ENCODE measurements at places on chromosomes 4 and X.
A peak's percentile ranks its signal among the peaks of the same experiment; 100 is the strongest.

- DNase-seq, result no peak
Observed at GRCh38 chr4:145553375-145553774, 65.8 kb upstream of the MMAA start.

DNA sequence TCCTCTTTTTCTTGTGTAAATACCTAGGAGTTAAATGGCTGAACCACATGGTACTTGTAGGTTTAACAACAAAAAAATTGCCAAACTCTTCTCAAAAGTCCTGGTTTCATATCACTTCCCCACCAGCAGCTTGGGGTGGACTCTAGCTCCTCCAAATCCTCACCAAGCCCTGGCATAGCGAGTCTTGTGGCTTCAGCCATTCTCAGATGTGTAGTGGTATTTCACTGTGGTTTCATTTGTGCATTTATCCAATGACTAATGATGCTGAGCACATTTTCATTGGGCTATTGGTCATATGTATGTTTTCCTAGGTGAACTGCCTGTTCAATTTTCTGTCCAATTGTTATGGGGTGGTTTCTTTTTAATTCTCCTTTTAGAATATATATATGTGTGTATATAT, 249.3 kb downstream of the NLGN4X start:
- no peak for DNase-seq

DNA sequence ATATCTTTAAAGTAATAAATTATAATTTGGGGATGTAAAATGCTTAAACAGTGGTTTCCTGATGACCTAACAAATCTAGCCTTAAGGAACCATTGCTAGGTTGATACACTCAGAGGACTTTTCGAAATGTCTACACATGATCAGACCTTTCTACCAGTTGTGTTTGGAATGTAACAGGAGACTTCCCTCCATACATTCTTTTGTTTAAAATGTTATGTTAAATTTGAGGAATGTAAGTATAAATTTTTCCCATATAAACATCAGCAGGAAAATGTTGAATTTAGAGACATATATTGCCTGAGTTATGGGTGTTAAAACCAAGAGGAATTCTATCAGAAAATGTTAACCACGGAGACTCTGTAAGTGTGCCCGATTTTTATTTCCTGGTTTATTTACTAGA, 190.6 kb upstream of the SPRY1 start:
- no peak for DNase-seq

GRCh38 chr4:143406523-143406922, 69.8 kb downstream of the GAB1 start:
- peak; percentile 98 for DNase-seq

DNA sequence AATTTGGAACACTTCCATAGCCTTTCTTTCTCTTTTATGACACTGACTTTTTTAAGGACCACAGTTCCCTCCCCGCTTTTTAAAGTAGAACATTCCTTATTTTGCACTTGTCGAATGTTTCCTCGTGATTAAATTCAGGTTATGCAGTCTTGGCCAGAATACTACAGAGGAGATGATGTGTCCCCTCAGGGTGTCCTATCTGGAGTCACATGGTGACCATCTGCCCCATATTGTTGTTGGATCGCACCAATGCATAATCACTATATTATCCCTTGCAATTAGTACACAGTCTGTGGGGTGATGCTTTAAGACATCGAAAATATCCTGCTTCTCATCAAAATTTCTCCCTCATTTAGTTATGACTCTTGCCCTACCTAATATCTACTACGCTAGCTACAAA, 27.4 kb downstream of the WDFY3 start:
- no peak for DNase-seq

- DNase-seq, result no peak
Observed at GRCh38 chr4:125313497-125313896, 1.3 kb upstream of the FAT4 start.

GRCh38 chr4:6071959-6072720, 53.9 kb upstream of the C4orf50 start:
- DNase-seq, result no peak

DNA sequence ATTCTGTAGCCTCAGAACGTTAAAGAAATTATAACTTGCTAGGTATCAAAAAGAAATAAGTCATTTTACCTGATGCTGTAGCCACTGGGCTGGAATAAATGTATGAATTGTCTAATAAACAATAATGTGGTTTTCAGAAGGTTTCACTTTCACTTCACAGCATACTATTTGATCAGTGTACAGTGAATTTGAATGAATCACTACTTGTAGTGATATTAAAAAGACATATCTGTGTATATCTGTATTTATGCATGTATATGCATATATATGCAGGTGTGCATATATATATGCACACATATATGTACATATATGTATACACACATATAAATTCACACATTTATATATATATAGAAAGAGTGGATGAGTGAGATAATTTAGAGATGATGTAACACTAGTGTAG, 440.0 kb upstream of the PCDH10 start:
- no peak for DNase-seq

DNA sequence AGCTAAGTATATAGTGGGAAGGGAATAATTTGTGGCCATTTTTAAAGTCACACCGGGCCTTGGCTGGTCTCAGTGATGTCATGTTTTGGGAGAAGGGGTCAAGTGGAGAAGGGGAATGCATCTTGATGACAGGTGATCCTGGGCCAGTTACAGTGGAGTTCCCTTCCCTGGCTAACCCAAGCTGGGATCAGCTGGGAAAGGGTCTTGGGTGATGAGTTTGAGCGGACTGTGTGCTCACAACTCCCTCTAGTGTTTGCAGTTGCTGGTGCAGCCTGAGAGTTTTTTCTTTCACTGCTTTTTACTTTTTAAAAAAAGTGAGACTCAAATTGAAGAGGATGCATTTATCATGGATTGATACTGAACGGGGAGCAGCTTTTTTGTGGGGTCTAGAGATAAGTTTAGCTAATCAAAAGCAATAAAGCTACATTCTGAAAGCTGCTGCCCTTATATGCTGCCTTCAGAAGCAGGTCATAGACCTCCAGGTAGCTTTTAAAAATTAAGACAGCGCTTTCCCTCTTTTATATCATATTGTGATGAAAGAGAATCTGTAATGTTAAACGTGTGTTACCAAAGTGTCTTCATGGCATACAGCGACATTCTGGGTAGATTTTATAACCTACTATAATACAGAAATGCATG, 164.7 kb downstream of the DCLK2 start:
- DNase-seq, result no peak

DNA sequence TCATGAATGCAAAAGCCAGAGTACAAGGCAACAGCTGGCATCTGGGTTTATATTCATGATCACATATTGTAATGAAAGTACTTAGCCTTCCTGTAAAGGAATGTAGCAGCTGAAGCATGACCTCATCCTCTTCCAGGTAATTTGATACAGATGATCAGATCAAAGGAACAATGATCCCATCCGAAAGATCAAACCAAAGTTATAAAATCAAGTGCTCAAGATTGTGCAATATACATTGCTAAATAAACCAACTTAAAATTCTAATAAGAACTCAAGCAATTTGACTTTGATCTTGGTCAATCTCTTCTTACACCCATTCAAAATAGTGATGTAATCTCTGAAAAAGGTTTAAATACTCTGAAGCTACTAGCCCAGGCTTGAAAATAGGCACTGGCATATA, 113.1 kb upstream of the INPP4B start:
- no peak for DNase-seq

GRCh38 chr4:17898553-17899055, 87.8 kb downstream of the NCAPG start:
- DNase-seq, result no peak

- no peak for DNase-seq
Observed at GRCh38 chr4:57287687-57288604, 177.8 kb upstream of the IGFBP7 start.

DNA sequence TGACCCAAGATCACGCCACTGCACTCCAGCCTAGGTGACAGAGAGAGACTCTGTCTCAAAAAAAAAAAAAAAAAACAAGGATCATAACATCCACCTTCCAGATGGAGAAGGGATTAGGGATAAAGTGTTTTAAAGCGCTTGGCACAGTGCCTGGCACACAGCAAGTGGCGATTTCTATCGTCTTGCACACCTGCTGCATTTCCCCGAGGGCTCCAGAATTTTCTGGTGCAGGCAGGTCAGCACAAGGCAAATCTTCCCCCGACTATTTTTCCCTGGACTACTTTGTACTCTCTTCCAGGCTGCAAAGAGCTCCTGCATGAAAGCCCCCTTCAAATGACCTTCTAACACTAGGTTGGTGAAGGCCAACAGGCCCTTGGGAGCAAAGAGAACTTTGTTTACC, 57.3 kb downstream of the APBB2 start:
- no peak for DNase-seq

DNA sequence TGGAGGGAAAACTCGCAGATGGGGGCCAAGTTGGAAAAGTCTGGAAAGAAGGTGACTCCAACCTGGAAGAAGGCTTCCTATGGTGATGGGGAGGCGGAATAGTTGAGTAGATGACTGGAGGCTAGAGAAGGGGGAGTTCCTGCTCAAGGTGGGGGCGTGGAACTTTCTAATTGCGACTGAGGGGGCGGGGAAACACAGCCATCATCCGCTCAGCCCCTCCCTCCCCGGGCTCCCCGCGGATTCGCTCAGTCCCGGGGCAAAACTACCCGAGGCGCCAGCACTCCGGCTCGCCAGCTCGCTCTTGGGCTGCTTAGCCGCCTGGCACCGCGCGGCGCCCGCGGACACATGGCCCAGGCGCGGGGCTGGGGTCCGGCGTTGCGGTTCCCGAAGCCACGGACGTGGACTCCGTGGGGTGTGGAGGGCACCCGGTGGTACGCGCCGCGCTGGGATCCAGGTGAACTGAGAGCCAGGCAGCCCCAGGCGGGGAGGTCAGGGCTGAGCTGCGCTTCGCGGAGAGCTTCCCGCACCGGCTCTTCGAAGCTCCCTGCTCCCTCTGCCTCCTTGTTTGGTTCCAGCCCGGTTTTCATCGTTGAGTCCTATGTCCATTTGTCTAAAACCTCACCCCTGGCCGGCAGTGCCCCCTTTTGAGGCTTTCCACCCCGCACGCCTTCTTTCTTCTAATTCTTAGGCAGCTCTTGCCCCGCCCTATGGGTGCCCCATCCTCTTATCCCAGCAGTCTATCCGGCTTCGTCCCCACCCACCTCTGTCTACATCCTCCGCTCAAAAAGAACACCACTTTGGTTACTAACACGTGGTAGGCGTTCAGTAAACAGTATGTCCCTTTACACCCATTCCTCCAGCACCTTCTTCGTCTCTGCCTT, 38.9 kb downstream of the STARD8 start:
- DNase-seq, result no peak

DNA sequence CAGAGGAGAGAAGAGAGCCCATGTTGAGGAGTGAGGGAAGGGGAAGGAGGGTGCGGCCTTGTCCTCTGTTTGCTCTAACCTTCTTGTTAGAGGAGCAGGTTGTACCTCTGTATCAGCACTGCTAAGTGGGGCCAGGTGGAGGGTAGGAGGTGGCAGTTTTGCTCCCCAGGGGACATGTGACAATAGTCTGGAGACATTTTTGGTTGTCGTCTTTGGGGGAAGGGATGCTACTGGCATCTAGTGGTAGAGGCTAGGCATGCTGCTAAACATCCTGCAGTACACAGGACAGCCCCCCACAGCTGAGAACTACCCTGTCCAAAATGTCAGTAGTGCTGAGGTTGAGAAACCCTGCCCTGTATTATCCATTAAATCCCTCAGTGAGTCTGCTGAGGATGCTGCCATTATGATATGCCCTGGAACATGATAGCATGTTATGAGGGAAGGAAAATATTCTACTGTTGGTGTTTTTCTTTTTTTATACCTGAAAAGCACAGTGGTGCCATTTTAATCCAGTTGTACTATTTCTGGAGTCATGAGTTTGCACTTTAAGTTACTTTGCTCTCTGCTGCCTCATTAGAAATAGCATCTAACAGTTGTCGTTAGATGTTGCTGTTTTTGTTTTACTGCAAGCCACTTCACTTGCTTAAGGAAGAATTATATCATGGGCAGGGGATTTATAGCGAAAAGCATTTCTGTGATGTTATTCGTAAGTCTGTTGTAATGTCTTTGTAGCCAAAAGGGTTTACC, 90.6 kb downstream of the LRP2BP start:
- DNase-seq, result no peak

DNA sequence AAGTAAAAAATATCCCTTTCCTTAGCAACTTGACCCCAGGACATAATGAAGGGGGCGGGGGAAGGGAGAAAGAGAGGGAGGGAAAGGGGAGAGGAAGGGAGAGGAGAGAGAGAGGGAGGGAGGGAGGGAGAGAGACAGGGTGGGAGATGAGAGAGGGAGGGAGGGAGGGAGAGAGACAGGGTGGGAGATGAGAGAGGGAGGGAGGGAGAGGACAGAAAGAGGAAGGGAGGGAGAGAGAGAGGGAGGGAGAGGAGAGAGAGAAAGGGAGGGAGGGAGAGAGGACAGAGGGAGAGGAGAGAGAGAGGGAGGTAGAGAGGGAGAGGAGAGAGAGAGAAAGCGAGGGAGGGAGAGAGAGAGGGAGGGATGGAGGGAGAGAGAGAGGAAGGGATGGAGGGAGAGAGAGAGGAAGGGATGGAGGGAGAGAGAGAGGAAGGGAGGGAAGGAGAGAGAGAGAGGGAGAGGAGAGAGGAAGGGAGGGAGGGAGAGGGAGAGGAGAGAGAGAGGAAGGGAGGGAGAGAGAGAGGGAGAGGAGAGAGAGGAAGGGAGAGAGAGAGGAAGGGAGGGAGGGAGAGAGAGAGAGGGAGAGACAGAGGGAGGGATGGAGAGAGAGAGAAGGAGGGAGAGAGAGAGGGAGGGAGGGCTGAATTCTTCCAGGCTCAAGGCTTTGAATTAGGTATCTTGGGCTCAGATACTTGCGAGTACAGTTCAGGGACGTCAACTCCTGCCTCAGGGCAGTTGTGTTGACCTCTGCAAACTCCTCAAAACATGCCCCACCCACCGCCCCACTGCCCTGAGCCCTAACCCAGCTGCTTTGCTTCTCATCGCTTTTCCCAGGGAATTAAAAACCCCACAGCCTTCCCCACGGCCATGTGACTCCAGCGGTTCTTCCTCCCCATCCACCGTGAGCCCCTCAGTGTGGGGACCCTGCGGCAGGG, 40.0 kb upstream of the ADRA2C start:
- no peak for DNase-seq

GRCh38 chrX:54891573-54891972, 29.1 kb upstream of the TRO start:
- DNase-seq, result no peak

DNA sequence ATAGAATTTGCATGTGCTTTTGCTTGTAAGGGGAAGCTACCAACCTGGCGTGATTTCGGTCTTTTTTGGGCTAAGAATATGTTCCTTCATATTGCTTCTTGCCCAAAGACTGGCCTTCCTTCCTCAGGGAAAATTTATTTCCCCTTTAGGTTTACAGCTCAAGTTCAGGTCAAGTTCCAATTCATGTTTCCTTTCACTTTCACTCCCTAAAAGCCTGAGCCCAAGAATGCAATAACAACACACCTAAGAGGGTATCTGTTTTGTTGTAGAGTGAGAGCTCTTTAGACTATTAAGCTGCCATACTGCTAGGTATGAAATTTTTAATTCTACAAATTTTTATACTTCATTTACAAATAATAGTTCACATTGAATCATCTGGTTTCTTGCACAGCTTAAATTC, 299.6 kb downstream of the TLL1 start:
- no peak for DNase-seq

Data from ascending aorta (tissue), 2 donors.